ENCODE measurements at places on chromosomes 4 and X.
A peak's percentile ranks its signal among the peaks of the same experiment; 100 is the strongest.

DNA sequence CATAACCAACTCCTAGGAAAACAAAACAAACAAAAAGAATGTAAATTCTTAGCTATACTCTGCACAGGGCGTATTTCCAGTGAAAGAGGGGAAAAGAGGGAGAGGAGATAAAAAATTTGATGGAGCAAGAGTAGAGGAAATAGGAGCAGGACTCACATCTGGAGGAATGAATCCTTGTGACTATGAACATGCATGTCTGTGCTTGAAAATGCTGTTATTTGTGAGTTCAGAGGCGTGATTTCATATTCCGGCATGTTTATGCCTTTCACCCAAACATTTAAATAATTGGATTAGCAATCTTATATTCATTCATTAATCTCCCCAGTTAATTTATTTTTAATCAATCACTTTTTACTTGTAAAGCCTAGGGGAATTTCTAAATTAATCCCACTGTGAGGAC, 11.2 kb upstream of the NUDT11 start:
- DNase-seq, result no peak

GRCh38 chr4:150960818-150961217, 54.3 kb downstream of the LRBA start:
- DNase-seq, result peak; percentile 5

GRCh38 chr4:4735870-4736269, 123.6 kb upstream of the MSX1 start:
- DNase-seq, result no peak

DNA sequence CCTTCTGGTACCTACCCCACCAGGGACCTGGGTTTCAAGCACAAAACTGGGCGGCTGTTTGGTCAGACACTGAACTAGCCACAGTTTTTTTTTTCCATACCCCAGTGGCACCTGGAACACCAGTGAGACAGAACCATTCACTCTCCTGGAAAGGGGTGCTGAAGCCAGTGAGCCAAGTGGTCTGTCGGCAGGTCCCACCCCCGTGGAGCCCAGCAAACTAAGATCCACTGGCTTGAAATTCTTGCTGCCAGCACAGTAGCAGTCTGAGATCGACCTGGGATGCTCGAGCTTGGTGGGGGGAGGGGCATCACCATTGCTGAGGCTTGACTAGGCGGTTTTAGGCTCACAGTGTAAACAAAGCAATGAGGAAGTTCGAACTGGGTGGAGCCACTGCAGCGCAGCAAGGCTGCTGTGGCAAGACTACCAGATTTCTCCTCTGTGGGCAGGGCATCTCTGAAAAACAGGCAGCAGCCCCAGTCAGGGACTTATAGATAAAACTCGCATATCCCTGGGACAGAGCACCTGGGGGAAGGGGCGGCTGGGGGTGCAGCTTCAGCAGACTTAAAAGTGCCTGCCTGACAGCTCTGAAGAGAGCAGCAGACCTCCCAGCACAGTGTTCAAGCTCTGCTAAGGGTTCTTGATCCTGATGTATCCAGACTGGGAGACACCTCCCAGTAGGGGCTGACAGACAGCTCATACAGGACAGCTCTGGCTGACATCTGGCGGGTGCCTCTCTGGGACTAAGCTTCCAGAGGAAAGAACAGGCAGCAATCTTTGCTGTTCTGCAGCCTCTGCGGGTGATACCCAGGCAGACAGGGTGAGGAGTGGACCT, 223.0 kb downstream of the COX18 start:
- no peak for DNase-seq

DNA sequence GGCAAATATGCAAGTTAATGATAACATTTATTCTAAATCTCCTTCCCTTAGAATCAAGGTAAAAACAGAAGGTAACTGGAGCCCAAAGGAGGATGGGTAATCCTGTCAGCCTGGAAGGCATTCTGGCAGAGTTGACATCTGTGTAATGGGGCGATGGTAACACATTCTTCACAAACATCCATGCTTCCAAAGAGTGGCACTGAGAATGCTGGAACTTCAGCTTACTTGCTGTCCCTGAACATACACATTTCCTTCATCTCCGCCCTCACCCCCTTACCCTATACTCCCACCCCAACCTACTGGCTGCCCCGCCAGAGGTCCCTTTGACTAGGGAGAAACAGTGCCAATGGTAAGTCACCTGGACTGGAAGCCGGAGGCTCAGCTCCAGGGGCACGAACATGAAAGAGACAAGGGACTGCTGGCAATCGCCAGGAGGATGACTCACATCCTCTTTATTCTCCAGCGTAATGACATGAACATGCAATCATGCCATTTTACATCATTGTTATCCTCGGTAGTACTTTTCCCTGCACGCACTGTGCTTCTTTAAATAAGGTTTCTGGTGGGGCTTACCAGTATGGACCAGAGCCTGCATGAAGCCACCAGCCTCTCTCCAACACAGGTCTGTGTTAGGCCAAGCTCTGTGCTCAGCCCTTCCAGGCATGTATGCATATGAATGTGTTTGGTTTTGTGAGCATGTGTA, 694.2 kb upstream of the TENM3 start:
- DNase-seq, result no peak

GRCh38 chr4:90456891-90457290, 329.7 kb downstream of the CCSER1 start:
- no peak for DNase-seq

DNA sequence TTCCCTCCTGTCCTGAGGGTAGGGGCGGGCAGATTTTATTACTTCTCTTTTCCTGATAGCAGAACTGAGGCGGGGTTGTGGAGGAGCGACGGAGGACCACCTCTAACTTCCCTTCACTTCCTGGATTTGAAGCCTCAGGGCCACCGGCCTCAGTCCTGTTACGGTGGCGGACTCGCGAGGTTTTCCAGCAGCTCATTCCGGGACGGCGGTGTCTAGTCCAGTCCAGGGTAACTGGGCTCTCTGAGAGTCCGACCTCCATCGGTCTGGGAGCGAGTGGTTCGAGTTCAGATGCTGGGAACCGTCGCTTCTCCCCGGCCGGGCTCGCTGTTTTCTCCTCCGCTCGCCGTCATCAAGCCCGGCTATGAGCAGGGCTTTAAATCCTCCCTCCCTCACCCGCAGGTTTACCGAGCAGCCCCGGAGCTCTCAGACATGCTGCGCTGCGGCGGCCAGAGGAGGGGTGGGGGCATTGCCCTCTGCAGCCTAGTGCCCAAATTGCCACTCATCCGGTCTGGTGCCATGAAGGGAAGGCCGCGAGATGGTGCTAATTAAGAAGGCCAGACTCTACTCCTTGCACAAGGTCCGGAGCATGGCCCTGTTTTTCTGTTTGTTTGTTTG, 23.3 kb downstream of the HAND2 start:
- DNase-seq, result no peak

DNA sequence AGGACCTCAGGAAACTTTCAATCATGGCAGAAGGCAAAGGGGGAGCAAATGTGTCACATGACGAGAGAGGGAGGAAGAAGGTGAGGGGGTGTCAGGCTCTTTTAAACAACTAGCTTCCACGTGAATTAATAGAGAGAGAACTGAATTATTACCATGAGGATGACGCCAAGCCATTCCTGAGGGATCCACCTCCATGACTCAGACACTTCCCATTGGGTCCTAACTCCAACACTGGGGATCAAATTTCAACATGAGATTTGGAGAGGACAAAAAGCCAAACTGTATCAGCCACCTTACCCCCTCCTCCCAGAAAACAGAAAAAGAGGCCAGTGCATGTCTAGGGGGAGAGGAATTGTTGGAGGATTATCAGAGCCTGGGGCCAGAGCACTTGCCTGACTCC, 40.4 kb upstream of the LAS1L start:
- DNase-seq, result no peak

DNA sequence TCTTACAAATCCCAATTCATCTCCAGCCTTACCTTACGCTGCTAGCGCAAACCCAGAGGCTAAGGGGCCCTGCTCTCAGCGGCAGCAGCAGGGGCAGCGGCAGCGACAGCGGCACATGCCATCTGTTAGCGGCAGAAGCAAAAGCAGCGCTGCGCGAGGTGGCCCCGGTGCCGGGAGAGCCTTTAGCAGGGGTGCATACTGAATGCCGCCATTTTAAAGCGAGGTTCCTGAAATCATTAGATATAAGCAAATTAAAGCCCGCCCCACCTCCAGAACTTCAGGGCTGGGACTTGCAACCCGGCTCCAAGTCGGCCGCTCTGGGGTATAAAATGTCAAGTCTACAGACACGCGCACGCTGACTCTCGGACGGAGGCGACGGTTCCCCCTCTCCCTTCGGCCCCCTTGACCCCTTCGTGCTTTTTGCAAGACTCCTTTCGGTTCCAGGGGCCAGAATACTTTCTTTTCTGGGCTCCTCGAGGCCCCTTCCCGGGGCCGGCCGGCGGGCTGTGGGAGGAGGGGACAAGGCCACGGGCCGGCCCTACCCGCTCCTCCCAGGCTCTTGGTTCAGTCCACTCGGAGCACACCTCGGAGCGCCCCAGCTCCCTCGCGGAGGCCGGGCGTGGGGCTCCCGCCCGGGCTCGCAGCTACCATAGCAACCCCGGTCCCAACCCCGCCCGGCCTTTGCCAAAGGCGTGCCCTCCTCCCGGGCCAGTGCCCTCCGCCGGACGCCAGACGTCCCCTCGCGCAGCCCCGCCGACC, at the start of gene MBNL3:
Gene MBNL3 (minus strand): TSS at position 220 of the 759 bp plus-strand sequence. CDS start 49,427 bp downstream, outside the sequence.
- DNase-seq, result peak; percentile 17

DNA sequence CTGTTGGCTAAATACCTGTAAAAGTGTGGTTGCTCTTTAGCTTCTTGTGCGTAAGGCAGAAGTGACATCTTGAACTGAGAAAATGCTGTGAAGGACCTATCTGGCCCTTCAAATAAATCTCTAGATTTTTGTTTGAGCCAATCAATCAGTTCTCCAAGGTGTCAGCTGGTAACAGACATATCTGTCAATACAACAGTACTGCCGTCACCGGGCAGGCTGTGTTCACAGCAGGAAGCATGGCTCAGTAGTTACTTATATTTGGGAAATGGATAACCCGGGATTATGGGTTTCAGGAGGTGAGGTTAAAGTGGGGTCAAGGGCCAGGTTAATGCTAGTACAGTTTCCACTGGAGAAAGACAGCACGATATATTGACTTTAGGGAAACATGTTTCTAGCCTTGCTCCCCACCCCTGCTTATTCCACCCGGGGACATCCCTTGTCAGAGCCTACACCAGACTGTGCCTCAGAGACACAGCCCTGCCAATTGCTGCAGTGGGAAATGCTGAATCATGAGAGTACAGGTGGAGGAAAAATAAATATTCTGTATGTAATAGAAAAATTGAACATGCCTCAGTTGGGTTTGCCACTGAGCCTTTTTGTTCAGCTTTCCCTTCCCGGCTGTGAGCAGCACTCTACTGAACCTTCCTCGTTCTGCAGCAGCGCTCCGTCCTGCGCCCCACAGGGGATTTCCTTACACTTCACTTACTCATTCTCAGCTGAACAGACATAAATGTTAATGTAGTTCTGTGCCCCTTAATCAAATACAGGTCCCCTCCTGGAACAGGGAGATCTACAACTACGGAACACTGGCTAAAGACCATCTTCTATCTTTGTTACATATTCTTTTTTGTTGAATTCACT, 121.1 kb downstream of the MGST2 start:
- no peak for DNase-seq

- DNase-seq, result no peak
Measured at GRCh38 chr4:110787109-110787508, 164.2 kb upstream of the PITX2 start.

- DNase-seq, result no peak
Measured at GRCh38 chrX:2782171-2782570, 30.3 kb downstream of the XG start.

- no peak for DNase-seq
Measured at GRCh38 chrX:106208154-106208553, 40.0 kb downstream of the PWWP3B start.

DNA sequence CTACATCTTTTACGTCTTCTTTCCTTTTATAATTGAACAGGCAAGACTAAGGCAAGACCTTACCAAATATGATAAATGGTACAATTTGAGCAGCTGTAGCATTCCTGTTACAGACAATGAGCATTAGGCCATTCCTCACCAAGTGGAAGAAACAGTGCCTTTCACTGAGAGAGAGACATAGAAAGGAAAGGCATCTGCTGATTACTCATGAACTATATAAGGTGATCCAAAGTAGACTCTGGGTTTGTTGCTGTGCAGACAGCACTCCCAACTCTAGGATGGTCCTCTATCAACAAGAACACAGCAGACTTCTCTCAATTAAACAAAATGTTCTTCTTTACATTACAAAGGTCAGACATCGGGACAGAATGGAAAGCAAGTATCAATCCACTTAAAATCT, 91.9 kb downstream of the FAM13A start:
- DNase-seq, result no peak

DNA sequence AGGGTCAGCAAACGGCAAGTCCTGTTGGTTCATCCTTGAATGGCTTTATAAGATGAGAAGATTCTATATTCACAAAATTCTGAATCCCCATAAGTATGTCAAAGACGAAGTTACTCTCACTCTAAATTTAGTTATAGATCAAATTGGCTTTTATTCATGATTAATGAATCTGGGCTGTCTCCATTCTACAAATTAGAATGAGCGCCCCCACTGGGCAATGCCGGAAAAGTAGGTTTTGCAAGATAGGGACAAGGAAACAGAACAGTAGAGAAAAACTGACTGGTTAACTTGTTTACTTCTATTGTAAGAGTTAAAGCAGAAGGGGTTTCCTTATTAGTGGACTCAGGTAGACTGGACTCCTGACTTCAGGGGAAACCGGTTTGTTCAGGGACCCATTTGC, 100.3 kb downstream of the F11 start:
- DNase-seq, result no peak

GRCh38 chrX:39596437-39596836, 501.3 kb downstream of the BCOR start:
- no peak for DNase-seq

DNA sequence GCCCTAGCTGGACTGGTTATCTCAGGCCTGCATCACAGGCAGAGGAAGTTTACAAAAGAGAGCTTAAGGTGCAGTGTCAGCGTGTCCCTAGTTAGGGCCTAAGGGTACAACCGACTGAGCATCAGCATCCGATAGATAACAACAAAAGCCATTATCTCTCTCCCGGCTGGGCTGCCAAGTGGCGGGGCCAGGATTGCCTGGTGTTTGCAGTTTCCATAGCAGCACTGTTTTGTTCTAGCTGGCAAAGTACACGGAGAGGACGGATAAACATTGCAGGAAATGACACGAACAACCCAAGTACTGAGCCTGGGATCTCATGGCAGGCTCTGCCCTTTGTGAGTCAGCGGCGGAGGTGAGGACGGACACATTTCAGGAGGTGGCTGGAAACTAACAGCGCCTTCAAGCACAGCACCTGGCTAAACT, 104.7 kb upstream of the NOCT start:
- DNase-seq, result no peak

- DNase-seq, result no peak
Measured at GRCh38 chr4:76688619-76689144, 209.3 kb downstream of the SOWAHB start.

- no peak for DNase-seq
Measured at GRCh38 chr4:71141125-71141524, 147.7 kb downstream of the DCK start.

Data from activated CD4-positive, CD25-positive, alpha-beta regulatory T cell (primary cell).